ENCODE measurements at places on chromosomes 16 and 17.

DNA sequence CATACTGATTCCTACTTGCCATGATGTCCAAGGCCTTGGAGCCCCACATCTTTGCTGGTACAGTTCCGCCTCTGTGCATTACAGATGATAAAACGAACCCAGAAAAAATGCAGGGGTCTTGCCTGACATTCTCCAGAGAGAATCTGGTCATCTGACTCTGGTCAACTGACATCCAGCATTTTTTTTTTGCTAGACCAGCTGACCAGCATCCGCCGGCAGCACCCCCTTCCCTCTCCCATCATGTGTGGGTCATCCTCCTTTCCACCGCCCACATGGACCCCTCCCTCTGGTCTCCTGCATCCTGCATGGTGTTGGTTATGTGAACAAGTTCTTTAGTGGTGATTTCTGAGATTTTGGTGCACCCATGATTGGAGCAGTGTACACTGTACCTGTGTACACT, 47.1 kb downstream of the CDH1 start:
- DNase-seq = no peak

DNA sequence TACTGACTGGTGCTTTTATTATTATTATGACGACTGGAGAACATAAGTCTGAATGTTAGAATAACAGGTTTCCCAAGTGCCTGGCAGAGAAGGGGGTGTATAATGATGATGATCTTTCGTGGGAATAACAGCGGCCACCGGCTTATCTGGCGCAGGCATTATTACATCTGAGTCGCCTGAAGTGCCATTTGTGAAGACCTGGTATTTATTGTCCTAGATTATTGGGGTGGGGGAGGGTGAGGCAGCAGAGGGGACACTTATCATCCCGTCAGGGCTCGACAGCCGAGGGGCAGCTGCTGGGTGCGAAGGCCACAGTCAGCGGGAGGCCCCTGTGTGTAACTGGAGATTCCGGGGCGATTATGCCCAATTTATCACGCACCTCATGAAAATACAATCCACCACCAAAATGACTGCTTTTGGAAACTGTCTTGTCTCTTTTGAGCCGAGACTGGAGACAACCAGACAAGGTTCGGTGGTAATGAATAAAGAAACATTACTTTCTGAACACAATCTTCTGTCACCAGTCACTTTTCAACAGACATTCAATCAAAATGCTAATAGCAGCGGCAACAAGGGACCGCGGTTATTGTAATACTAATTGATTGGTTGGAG, 199.3 kb downstream of the CCDC182 start:
- DNase-seq = no peak

DNA sequence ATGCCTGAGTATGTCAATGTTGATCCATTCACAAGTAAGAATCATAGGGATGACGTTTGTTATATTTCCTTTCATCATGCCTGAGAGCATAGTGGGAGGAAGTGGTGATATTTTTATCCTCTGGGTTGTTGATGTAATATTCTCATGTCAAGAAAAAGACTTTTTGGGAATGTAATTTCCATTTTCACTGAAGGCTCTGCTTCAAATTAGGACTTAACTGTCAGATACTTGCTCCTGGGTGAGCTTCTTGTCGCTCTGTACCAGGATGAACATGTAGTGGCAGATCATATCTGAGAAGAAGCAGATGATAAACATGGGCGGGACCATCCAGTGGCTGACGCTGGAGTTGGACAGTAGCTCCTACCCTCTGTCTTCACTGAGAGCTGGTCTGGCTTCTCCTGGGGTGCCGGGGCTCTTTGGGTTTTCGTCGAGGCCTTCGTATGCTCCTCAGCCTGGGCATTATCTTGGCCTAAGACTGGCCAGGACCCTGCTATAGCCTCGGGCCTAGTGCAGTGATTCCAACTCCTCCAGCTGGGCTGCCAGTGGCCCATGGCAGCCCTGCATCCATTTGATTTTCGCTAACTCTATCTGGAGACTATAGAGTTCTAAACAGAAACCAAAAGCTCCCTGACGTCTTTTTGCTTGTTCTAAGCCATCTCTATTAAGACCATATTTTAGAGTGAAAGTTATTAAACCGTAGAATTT, 19.7 kb downstream of the CYB5B start:
- DNase-seq = no peak

DNA sequence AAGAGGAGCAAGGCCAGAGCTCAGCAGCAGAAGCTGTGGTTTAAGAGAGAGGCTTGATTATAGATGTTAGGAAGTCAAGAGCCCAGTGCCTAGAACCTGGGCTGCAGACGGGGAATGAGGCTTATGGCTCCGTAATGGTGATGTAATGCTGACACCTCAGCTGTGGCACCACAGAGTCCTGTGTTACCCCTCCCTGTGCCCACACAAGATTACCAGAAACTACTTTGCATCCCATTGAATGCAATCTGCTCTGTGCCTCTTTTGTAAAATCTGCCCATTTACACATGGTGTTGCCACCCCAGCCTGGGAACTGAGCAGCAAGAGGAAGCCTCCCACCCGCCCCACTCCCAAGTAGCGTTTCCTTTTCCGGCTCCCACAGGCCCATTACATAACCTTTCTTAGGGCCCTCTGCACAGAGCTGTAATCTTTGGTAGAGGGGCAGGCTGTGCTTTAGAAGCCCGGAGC, 57.0 kb downstream of the PITPNC1 start:
- DNase-seq = no peak

DNA sequence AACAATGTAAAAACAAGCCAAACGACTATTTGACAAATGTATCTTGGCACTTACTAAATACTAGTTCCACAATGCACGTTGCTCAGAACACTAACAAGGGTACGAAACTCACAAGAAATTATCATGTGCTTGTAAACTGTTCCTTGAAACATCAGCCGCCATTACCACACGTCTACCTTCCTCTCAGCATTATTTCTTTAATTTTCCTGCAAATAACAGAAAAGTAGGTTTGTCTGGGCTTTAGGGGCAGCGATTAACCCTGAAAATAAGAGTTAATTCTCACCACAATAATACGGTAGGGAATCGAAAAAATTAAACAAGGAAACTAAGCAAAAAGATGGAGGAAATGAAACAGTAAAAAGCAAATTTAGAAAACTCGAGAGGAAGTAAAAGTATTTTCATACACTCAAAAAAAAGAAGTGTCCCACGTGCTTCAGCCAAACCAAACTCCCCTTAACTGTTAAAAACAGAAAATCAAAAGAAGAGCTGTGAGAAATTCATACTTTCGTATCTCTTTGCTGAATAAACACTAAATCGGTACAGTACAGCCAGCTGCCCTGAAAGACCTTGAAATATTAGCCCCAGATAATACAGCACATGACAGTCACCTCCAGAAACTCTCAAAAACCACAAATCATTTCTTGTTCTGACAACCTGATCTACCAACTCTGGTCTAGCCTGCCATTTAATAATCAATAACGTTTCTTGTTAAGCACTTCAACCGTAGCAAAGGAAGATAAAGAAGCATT, 1.2 kb downstream of the ARHGAP17 start:
- DNase-seq = peak; percentile 14

GRCh38 chr16:82071421-82071820, 36.4 kb downstream of the HSD17B2 start:
- DNase-seq = no peak

DNA sequence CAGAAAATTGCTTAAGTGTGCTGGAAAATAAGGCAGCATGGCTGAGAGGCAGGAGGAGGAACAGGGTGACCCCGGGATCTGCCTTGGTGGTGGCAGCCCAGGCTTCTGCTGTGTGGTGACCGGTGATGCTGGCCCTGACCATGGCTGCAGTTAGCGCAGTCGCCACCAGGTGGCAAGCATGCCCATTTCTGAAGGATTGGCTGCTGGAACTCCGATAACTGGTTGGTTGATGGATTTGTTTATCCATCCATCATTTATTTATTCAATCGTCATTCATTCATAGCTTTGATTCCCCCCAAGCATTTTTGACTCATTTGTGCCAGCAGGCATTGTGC, 29.1 kb upstream of the ITGA3 start:
- DNase-seq = peak; percentile 92

- DNase-seq = no peak
These were observed 6.1 kb upstream of the SPN start for GRCh38 chr16:29656688-29657523.

DNA sequence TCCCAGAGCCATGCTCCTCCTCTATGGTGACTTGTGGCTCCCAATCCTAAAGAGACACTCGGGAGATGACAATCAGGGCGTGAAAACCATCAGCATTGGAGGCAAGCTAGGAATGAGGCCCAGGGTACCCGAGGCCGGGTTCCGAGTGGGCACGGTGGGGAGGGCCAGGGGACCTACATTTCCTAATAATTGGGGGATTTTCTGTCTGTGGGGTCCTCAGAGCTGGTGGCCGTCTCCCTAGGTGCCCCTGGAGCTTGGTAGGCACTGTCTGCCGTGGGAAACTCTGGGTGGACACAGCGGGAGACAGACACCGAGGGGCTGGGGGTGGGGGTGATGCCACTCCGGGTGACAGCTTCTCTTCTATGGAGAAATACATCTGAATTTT, 312.5 kb upstream of the TNRC6C start:
- no peak for DNase-seq

DNA sequence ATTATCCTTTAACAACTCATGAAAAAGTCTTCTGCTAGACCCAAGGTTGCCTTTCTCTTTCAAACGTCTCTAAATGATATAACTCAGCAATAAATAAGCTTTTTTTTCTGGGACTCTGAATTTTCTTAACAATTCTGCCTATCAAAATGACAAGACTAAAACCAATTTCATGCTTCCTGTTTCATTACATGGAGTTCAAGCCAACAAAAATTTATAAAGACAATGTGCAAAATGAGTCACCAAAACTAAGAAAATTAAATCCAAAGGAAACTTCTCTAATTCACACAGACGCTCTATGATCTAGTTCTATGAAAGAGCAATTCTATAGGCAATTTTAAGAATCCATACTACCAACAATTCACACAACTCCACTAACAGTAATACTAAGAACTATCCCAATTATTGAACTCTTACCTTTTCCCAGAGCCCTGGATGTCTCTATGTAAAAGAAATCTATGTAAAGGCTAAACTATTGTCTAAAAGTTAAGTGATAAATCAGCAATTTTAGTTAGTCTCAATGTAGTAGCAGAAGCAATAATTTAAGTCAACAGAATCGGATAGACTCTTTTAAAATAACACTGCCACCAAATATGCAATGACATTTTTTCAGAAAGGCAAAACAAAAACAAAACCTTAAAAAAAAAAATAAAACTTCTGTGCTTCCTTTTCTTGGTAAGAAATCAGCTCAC, 44.2 kb downstream of the ZZEF1 start:
- DNase-seq = no peak

- DNase-seq = no peak
These were observed 74.2 kb upstream of the MARCHF10 start for GRCh38 chr17:62882284-62882683.

- DNase-seq = no peak
These were observed 32.1 kb downstream of the NDE1 start for GRCh38 chr16:15682105-15682570.
